ENCODE measurements at places on chromosomes 2 and 18. TPM values are rescaled to one million over a fixed set of nuclear protein-coding genes. Genes with fewer than 3 reads are reported as not detected.

The IL36G gene
- polyA plus RNA-seq, result 0.46 TPM

The CRYBA2 gene
- polyA plus RNA-seq, result not detected

The SERPINB3 gene
- not detected for polyA plus RNA-seq

The ZC3H6 gene
- polyA plus RNA-seq, result 4.9 TPM

The KCNG2 gene
- polyA plus RNA-seq, result 0.16 TPM

The ABCG5 gene
- polyA plus RNA-seq, result 0.33 TPM

The RIT2 gene
- not detected for polyA plus RNA-seq

The CD302 gene
- 62.2 TPM for polyA plus RNA-seq

The STON1 gene
- polyA plus RNA-seq, result 24.1 TPM

The MAPRE3 gene
- polyA plus RNA-seq, result 8.0 TPM

The ALLC gene
- polyA plus RNA-seq, result not detected

The MATN3 gene
- 8.0 TPM for polyA plus RNA-seq

The PSMG2 gene
- 80.3 TPM for polyA plus RNA-seq

The ADAM23 gene
- 4.7 TPM for polyA plus RNA-seq

The ABCG8 gene
- polyA plus RNA-seq, result 0.59 TPM

The DQX1 gene
- polyA plus RNA-seq, result 0.17 TPM

The POLR1A gene
- 13.9 TPM for polyA plus RNA-seq

The SPEG gene
- 18.1 TPM for polyA plus RNA-seq

The SNRNP200 gene
- polyA plus RNA-seq, result 208 TPM

The TCF23 gene
- polyA plus RNA-seq, result 0.13 TPM

The RGPD4 gene
- polyA plus RNA-seq, result not detected

The GALNT5 gene
- 8.2 TPM for polyA plus RNA-seq

The TRAK2 gene
- polyA plus RNA-seq, result 53.6 TPM

The GPD2 gene
- 25.9 TPM for polyA plus RNA-seq

The PPM1G gene
- polyA plus RNA-seq, result 70.0 TPM

The FOXD4L1 gene
- 0.21 TPM for polyA plus RNA-seq

The APOB gene
- 0.03 TPM for polyA plus RNA-seq

The TMEM169 gene
- 0.90 TPM for polyA plus RNA-seq

The PLCD4 gene
- 10.7 TPM for polyA plus RNA-seq

The IFT172 gene
- polyA plus RNA-seq, result 52.5 TPM

The CNDP1 gene
- polyA plus RNA-seq, result 0.69 TPM

The MAP3K19 gene
- polyA plus RNA-seq, result 2.9 TPM

The ERBB4 gene
- 1.2 TPM for polyA plus RNA-seq
